ENCODE measurements at places on chromosomes 2 and 18.

GRCh38 chr2:110858135-110858725 is 125.9 kb downstream of the ACOXL start:
- DNase-seq, result peak; percentile 79

DNA sequence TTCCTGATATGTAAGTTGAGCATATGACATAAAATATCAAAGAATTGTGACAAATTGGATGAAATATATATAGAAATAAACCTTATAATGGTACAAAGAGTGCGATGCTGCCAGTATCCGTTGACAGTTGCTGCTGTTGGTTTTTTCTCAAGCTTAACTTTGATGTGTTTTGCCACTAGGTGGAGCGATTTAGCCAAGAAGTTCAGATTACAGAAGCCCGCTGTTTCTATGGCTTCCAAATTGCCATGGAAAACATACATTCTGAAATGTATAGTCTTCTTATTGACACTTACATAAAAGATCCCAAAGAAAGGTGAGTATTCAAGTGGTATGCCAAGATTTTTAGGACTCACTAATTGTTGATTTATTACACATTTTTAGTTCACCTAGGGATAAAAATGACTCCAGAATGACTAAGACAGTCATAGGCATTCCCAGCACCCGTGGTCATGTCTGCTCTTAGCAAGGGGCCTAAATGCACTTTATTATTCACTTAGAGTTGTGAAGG is 2.1 kb downstream of the RRM2 start:
- peak; percentile 77 for DNase-seq

- no peak for DNase-seq
Observed at GRCh38 chr2:168732100-168732499, 70.3 kb upstream of the NOSTRIN start.

- DNase-seq, result no peak
Observed at GRCh38 chr2:12321886-12322285, 394.9 kb upstream of the TRIB2 start.

DNA sequence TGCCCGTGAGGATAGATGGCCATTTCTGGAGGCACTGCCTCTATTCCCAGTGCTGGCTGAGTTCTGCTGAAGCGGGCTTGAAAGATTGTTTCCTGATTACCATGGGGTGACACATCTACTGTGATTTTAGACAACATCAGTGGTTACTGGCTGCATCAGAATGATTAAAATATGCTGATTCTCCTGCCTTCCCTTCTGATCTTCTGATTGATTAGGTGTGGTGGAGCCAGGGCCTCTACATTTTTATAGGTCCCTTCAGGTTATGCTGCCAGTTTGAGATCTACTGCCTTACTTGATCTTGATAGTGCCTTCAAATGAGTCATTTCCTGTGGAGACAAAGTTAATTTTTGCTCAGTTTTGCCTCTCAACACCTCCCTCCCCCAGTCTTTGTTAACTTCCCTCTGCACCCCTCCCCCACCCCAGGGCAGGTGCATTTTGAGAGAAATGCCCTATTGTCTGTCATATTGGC is 31.6 kb upstream of the SNORC start:
- peak; percentile 49 for DNase-seq

GRCh38 chr2:234060236-234060635 is 9.7 kb downstream of the SPP2 start:
- no peak for DNase-seq

DNA sequence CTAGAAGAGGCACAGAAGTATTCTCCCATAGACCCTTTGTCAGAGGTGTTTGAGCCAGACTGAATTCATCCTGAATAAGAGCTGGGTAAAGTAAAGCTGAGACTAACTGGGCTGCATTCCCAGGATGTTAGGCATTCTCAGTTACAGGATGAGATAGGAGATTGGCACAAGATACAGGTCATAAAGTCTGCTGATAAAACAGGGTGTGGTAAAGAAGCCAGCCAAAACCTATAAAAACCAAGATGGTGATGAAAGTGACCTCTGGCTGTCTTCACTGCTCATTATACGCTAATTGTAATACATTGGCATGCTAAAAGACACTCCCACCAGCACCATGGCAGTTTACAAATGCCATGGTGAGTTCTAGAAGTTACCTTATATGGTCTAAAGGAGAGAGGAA is 364.9 kb upstream of the TMEFF2 start:
- no peak for DNase-seq

DNA sequence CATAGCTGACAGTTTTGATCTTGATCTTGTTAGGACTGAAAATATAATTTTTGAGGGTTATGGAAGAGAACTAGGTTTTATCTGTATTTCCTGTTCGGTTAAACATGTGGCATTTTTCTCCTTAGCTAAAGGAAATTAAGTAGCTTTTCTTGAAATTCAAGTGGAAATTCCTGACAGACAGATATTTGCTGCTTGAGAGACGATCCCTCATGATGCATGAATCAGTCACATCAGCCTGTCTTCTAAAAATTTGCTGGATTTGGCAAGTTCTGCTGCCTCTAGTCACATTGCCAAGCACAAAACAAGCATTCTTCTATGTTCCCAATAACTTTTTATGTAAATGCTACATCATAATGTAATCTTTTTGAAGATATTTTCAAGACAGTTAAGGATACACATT is 201.8 kb upstream of the ATP5MC3 start:
- DNase-seq, result no peak

GRCh38 chr2:240579771-240580614 is 6.5 kb upstream of the CAPN10 start:
- peak; percentile 83 for DNase-seq

DNA sequence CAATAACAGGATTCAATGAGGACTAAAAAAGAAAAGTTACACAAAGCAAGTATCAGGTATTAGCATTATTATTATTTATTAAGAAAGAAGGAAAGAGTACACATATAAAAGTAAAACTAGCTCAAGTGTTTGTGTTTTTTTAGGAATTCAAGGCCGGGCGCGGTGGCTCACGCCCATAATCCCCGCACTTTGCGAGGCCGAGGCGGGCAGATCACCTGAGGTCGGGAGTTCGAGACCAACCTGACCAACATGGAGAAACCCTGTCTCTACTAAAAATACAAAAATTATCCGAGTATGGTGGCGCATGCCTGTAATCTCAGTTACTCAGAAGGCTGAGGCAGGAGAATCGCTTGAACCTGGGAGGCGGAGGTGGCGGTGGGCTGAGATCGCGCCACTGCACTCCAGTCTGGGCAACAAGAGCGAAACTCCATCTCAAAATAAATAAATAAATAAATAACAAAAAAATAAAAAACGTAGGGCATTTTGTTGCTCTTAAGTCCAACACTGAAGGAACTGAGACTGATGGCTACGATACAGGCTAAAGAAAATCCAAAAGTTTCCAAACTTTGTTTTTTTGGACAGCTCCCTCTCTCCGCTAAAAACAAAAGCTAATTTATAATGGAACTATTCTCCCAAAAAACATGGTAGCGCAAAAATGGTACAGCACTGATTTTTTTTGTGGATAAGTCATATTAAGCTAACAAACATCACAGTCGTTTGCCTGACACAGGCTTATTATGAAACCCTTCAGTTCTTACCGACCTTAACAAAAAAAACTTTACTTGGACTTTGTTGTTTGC is 1.7 kb downstream of the TRAPPC8 start:
- DNase-seq, result no peak

GRCh38 chr2:31950946-31951562 is 59.8 kb downstream of the MEMO1 start:
- DNase-seq, result no peak

Measured in CD4-positive, alpha-beta memory T cell (primary cell).